ENCODE measurements at places on chromosomes 1 and 21.
A peak's percentile ranks its signal among the peaks of the same experiment; 100 is the strongest.

GRCh38 chr1:214271995-214272731 lies 8.8 kb upstream of the SMYD2 start:
- DNase-seq = no peak

DNA sequence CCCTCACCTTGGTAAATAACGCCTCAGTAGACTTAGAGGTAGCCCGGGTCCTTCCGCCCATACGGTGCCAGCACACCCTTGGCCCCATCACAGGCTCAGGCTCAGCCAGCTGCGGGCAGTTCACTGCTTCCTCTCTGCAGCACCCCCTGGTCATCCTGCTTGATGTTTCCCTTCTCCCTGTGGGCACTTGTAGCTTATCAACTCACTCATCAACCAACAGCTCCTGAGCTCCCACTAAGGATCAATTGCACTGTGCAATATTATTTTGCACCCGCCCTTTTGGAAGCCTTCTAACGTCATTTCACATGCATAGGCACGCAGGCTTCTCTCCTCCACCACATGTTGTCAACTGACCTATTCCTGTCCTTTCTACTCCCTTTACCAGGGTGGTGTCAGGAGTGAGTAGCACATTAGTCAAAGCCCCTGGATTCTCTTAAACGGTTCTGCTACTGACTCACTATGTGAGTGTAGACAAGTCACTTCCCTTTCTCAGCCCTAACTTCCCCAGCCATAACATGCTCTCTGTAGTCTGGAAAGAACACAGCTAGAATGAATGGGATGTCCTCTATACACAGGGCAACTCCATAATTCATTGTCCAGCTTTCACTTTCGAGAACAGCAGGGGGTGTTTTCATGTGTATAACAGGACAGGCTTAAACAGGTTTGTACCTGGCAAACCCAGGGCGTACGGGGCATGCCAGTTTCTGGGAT lies 47.1 kb upstream of the IRF2BP2 start:
- peak; percentile 96 for DNase-seq

GRCh38 chr1:6180268-6180706 lies at the start of gene CHD5:
Gene CHD5, minus strand, starts transcription at chr1:6180321. Its CDS starts 298 bp downstream, at chr1:6180023.
- DNase-seq = no peak

DNA sequence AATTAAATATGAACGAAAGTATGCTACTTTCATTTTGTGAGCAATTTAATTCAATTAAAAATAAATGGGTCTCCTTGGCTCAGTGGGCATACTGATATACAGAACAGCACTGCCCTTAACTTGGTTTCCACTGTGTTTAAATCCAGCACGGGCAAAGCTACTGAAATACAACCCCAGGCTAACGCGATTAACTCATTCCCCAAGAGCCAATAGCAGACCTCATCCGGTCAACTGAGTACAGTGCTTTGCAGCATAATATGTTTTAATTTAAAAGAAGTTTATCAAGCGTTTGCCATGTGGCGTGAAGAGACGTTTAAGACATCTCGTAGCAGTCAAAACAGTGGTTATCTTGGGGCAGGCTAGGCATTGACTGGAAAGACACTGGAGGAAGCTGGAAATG lies 118.6 kb downstream of the PROX1 start:
- DNase-seq = no peak

All from skeletal muscle cell (primary cell).